ENCODE measurements at places on chromosomes 7 and 10.

GRCh38 chr7:28312948-28313347 is 99.4 kb upstream of the CREB5 start:
- no peak for DNase-seq

- DNase-seq, result no peak
Measured at GRCh38 chr7:19009241-19009935, 108.0 kb downstream of the TWIST1 start.

GRCh38 chr7:47040795-47041347 is 541.0 kb downstream of the TNS3 start:
- no peak for DNase-seq

DNA sequence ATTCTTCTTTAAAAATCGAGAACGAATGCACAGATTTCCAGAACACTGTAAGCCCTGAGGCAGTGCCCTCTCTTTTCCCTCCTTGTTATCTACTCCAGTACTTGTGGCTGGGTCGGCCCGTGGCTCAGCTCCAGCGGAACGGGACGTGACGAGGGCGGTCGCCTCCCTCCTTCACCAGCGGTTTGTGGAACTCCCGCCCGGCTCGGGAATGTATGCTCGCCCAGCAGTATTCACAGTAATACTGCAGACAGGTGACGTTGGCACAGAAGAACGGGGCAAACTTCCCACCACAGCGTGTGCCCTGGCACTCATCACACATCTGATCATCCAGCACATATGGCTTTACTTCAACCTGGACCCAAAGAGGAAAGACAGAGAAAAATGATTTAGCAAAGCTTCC is 128.5 kb downstream of the BTAF1 start:
- DNase-seq, result no peak

GRCh38 chr10:133088956-133089800 is 1.5 kb downstream of the ADGRA1 start:
- no peak for DNase-seq

Measured in CD4-positive, alpha-beta T cell treated with Interleukin-10 for 1 hour (primary cell).